ENCODE measurements at places on chromosomes 7 and 10.

GRCh38 chr7:1270181-1270580, 37.5 kb downstream of the UNCX start:
- DNase-seq, result no peak

- no peak for DNase-seq
Measured at GRCh38 chr10:93131986-93132385, 58.3 kb downstream of the CYP26A1 start.

DNA sequence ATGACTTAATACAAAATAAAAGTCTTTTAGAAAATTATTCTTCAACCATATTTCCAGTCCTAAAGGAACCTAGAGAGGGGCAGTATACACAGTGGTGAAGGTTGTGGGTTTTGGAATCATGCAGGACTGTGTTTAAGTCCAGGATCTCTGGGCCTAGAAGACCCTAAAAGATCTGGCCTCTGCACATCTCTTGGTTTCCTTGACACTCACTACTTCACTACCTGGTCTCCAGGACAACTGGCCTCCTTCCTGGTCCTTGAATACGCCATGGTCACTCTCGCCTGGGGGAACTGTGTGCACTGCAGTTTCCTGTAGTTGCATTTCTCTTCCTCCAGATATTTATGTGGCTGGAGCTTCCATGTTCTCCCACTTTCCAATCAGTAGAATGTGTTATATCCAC, 182.7 kb upstream of the SLC26A5 start:
- no peak for DNase-seq

DNA sequence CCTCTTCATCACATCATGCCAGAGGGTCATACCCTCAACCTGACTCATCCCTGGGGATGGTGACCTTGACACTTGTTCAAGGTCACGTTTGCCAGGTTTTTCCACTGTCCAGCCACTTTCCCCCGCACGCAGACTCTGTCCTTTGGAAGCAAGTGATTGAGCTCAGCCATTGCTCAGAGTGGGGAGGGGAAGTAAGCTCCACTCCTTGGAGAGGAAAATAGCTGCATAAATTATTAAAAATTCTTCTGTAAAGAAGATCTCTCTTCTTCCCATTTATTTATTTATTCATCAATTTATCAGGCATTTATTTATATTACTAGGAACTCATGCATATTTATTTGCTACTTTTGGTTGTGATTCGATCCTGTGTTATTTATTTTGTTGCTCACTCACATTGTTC, 88.0 kb downstream of the GLRX3 start:
- DNase-seq, result no peak

GRCh38 chr7:69363136-69363535, 235.1 kb upstream of the AUTS2 start:
- no peak for DNase-seq

GRCh38 chr7:69243016-69243415, 355.3 kb upstream of the AUTS2 start:
- DNase-seq, result no peak

DNA sequence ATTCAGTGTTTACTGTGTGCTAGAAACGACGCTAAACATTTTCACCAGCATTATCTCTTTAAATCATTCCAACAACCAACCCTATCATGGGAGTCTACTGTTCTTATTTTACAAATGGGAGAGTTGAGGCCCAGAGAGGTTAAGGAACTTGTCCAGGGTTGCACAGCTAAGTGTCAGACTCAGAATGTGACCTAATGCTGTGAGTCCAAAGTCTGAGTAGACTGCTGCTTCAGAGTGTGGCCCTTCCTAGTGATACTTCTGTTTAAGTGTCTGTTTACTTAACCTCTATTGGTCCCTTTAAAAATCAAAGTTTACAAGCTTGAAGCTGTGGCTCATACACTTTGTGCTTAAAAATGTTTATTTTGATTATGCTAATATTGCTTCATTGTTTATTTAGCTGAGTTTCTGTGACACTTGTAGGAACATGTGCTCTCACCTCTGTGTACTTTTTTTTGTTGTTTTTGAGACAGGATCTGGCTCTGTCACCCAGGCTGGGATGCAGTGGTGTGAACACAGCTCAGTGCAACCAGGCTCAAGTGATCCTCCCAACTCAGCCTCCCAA, 84.4 kb upstream of the SYPL1 start:
- no peak for DNase-seq

- DNase-seq, result no peak
Measured at GRCh38 chr7:158428131-158428836, 159.3 kb downstream of the PTPRN2 start.

GRCh38 chr10:7397049-7398035, 13.5 kb downstream of the SFMBT2 start:
- no peak for DNase-seq

- DNase-seq, result no peak
Measured at GRCh38 chr7:47498229-47499056, 83.5 kb downstream of the TNS3 start.

DNA sequence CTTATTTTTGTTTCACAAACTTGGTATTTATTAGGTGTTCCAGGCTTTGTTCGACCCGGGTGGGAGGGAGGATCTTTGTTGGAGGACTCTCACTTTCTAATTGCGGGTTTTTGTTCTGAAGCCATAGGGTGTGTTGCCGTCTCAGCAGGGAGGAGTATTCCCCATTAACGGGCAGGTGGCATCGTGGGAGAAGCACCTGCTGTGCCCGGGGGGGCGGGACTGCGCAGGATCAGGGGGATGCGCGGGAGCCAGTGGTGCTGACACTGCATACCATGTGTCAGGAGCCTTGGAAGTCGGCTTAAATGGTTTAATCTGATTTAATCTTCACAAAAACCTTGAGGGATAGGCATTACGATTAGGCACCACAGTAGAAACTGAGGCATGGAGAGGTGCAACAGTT, 113.0 kb downstream of the MGMT start:
- no peak for DNase-seq

- DNase-seq, result no peak
Measured at GRCh38 chr10:84416245-84416555, 87.8 kb downstream of the CCSER2 start.

DNA sequence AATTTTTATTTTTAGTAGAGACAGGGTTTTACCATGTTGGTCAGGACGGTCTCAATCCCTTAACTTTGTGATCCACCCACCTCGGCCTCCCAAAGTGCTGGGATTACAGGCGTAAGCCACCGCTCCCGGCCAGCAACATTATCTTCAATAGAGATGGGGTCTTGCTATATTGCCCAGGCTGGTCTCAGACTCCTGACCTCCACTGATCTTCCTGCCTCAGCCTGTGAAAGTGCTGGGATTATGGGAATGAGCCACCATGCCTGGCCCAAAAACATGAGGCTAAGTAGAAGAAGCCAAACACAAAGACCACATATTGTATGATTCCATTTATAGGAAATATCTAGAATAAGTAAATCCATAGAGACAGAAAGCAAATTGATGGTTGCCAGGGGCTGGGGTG, 19.1 kb upstream of the CYTH3 start:
- no peak for DNase-seq

DNA sequence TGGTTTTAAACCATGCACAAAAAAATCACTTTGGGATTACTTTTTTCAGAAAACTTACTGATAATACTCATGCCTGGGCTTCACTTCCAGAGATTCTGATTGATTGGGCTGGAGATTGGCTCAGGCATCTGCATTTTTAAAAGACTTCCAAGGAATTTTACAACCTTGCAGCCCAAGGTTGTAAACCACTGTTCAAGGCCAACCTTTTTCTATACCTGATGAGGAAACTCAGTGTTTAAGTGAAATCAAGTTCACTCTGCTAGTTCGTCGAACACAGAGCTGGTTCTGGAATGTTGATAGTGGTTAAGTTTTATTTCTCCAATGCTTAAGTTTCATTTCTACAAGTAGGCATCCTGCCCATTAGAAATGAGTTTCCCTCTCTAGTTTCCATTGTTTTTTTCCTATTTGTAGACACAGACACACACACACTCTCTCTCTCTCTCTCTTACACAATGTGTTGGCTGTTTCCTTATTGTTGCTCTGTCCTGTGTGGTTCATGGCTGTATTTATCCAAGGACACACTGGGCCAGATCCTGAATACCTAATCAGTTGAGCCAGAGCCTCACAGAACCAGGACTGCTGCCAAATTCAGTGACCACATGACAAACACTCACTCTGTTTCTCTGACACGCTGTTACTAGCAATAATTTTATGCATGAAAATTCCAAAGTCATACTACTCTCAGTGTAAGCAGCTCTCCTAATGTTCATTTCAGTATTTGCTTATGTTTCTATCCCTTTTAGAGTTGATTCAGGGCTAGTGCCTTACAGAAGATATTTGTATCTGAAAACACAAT, 3.7 kb upstream of the IFIT1B start:
- DNase-seq, result peak; percentile 92

DNA sequence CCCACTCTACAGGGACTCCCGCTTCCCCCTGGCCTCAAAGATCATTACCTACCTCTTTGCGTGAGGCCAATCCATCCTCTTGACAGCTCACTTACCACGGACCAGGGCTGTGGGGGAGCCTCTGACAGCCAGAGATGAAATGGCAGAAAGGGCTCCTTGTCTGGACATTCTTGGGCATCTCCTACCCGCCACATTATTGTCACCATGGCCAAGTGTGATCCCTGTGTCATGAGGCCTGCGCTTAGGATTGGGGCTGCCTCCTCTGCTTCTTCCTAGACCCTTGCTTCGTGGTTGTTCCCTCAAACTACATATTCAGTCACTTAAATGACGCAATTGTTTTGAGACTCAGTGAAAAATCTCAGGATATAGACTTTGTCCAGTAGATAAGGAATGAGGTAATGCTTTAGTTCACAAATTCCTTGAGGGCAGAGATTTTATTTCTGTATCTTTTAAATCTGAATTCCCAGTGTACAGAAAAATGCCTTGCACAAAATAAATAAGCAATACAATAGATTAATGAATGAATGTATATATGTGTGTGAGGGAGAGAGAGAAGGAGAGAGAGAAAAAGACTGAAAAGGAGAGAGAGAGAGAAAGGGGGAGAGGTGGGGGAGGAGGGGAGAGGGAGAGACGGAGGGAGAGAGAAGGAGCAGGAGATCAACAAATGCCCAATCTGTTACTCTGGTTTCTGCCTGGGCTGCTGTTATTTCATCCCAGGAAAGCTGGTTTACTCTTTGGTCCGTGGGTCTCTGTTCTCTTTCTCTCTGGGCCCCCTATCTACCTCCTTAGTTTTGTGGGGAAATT, 159.0 kb downstream of the PLXNA4 start:
- DNase-seq, result no peak

- no peak for DNase-seq
Measured at GRCh38 chr7:90994121-90994520, 270.1 kb upstream of the FZD1 start.

GRCh38 chr10:130772676-130773075, 538.8 kb downstream of the TCERG1L start:
- no peak for DNase-seq

DNA sequence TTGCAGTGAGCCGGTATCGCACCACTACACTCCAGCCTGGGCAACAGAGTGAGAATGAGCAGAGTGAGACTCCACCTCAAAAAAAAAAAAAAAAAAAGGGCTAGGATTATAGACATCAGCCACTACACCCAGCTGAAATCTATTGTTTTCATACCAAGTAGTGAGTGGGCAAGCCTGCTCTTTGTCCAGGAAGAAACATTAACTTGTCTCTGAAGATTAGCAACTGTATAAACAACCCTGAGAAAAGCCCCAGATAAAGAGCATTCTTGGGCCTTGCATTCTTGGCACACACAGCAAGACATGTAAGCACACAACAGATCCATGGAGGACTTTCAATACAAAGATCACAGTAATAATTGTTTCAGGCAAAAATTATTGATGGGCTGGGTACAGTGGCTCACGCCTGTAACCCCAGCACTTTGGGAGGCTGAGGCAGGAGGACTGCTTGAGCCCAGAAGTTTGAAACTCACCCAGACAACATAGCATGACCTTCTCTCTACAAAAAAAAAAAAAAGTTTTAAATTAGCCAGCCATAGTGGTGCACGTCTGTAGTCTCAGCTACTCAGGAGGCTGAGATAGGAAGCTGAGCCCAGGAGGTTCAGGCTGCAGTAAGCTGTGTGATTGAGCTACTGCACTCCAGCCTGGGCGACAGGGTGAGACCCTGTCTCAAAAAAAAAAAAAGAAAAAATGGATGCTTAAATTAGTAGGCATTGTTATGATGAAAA, 4.4 kb downstream of the PSPH start:
- peak; percentile 92 for DNase-seq

DNA sequence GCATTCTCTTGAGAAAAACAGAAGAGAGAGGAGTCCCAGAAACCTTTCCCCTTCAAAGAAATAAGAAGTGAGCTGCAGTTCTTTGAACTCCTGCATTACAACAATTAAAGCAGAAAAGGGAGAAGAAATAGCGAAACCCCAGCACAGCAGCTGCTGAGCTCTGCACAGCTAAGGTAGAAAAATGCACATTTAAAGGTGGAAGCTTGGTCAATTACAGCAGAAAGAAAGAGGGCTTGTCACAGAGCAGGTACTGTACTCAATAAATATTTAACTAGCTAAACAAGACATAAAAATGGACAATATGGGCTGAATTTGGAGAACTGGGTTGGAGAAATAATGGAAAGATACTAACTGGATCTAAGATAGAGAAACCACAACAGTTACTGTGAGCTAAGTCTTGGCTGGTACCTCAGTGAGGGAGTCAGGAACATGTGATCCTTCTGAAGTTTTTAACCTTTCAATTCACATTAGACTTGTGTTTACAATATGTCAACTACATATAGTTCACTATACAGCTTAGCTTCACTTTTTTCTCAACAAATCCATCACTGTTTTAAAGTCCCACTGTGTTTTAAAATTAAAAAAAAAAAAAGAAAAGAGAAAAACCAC, 332.5 kb downstream of the ELMO1 start:
- no peak for DNase-seq

DNA sequence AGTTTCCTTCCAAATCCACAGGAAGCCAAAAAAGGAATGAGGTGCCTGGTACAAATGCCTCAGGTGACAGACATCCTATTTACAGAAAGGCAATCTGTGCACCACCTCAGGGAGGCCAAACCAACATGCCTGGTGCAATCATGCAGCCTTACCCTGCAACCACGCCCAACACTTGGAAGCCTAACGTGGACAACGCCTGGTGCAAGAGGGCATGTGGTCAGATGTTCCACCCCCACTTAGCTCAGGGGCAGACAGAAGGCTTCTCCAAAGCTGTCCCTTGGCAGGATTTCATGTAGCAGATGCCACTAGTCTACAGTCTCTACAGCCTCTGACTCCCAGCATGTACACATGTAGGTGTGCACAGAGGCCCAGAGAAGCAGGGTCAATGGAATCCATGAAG, 89.5 kb downstream of the KCNMA1 start:
- DNase-seq, result no peak

DNA sequence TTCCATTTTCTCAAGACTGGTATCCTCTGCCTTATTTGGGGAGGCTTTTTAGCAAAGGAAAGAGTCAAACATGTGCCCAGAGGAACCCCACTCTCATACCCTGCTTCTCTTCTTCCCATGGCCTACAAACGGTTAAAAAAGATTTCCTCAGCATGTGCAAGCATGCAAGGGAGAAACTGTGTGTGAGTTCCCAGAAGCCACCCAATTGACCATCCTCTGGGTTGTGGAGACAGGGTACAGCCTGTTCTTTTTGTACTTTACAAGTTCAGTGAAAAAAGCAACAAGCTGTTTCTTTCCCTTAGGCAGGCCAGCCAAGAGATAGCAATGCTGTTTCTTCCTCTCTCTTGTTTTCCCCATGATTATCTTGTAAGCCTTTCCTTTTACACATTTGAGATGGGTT, 68.8 kb upstream of the MTPN start:
- DNase-seq, result peak; percentile 57

- DNase-seq, result no peak
Measured at GRCh38 chr10:131227163-131227740, 84.3 kb downstream of the TCERG1L start.

All from adipocyte (in vitro differentiated cells).